Esophagus squamous epithelium (tissue), 5 donors: ENCODE measurements at places on chromosomes 16 and 17. TPM values are rescaled to one million over a fixed set of nuclear protein-coding genes. Genes with fewer than 3 reads are reported as not detected.

KCNAB3 gene
- 1.1 TPM for total RNA-seq

SLC13A2 gene
- total RNA-seq = not detected

CHRNE gene
- 0.57 TPM for total RNA-seq

C16orf86 gene
- 2.4 TPM for total RNA-seq

ARHGAP23 gene
- total RNA-seq = 127 TPM

KCNJ18 gene
- total RNA-seq = not detected

- no peaks in the 10 kb centered on the region for H3K27me3 ChIP-seq
- DNase-seq = no peak
- H3K27ac ChIP-seq = no peak overlapping the region
Measured at GRCh38 chr17:49063652-49064051, 66.5 kb downstream of the IGF2BP1 start.

DNA sequence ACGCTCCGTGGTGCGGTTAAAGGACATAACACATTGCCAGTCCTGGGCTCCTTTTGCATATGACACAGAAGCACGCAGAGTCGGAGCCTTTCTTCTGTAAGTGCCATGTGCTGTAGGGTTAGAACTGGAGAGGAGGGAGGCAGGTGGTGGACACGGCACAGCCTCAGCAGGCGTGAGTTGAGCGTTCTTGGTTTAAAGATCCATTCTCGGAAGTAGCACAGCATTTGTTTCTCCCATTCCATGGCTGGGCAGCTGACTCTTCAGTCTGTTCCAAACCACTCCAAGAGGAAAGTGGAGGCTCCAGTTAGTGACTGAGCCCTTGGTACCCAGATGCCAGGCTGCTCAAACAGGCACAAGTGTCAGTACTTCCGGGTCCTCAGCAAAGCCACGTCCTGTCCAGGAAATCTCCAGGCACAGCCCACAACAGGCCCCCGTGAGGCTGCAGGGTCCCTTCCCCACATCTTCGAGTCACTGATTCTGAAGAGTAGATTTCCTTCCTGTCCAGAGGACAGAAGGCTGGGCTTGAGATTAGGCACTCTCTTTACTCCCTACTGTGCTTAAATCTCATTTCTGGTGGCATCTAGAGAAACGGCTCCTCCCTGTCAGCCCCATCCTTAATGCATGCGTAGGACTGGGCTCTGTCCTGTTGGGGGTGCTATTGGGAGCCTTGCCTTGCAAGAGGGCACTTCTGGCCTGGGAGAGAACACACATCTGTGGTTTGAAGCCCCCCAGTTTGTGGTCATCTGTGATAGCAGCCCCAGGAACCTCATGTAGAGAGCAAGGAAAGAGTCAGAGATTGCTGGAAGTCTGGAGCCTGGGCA, 39.6 kb upstream of the NAT9 start:
- no peaks in the 10 kb centered on the region for H3K36me3 ChIP-seq
- H3K4me3 ChIP-seq = no peak overlapping the region
- no peaks in the 10 kb centered on the region for H3K27me3 ChIP-seq
- H3K4me1 ChIP-seq = no peaks in the 10 kb centered on the region
- H3K27ac ChIP-seq = no peak overlapping the region

DNA sequence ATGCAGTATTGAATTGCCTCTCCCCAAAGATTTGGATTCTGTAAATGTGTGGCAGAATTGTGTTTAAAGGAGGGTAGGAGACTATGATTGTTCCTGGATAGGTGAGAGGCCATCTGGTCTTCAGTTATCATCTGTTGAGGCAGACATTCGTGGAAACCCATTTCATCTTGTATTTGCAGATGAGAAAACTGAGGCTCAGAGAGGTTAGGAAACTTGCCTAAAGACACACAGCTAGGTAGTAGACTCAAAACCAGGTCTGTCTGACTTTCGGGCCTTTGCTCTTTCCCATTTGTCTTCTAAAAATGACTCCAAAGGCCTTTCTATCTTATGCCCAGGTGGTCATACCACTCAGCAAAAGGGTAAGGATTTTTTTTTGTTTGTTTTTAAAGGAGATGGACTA, 210.3 kb downstream of the SHISA9 start:
- no peaks in the 10 kb centered on the region for H3K36me3 ChIP-seq
- H3K27ac ChIP-seq = no peak overlapping the region
- no peak for DNase-seq
- no peaks in the 10 kb centered on the region for H3K4me1 ChIP-seq
- H3K27me3 ChIP-seq = no peaks in the 10 kb centered on the region

- no peak for DNase-seq
- H3K27ac ChIP-seq = no peak overlapping the region
- H3K4me3 ChIP-seq = no peak overlapping the region
- no peaks in the 10 kb centered on the region for H3K36me3 ChIP-seq
- no peaks in the 10 kb centered on the region for H3K4me1 ChIP-seq
Measured at GRCh38 chr17:33318241-33318640, 25.1 kb upstream of the ASIC2 start.

DNA sequence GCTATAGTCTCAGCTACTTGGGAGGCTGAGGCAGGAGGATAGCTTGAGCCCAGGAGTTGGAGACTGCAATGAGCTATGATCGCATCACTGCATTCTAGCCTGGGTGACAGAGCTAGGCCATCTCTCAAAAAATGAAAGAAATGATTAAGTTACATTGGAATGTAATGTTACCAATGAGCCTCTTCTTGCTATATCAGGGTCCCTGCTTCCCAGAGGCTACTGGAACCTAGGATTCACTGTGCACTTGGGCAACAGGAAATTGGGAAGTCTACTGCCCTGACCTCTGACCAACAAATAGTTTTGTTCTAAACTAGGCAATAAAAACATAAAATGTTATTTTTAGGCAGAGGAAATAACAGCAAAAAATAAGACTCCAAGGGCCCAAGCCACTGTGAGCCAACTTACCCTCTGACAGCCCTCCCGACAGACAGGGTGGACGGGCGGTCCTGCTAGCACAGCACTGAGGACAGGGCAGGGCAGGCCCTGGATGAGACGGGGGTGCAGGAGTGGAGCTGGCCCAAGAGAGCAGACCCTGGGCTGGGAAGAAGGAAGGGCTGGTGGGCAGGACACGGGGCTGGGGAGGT, 27.5 kb downstream of the NSMCE1 start:
- H3K4me3 ChIP-seq = no peak overlapping the region
- no peaks in the 10 kb centered on the region for H3K36me3 ChIP-seq
- H3K4me1 ChIP-seq = peaks cover 38% of the 10 kb centered on the region
- DNase-seq = no peak
- no peaks in the 10 kb centered on the region for H3K27me3 ChIP-seq

- H3K27me3 ChIP-seq = peaks cover 49% of the 10 kb centered on the region
- no peaks in the 10 kb centered on the region for H3K36me3 ChIP-seq
- no peak for DNase-seq
- peaks cover 9% of the 10 kb centered on the region for H3K4me1 ChIP-seq
Measured at GRCh38 chr16:88909431-88910210, 43.2 kb upstream of the PABPN1L start.

DNA sequence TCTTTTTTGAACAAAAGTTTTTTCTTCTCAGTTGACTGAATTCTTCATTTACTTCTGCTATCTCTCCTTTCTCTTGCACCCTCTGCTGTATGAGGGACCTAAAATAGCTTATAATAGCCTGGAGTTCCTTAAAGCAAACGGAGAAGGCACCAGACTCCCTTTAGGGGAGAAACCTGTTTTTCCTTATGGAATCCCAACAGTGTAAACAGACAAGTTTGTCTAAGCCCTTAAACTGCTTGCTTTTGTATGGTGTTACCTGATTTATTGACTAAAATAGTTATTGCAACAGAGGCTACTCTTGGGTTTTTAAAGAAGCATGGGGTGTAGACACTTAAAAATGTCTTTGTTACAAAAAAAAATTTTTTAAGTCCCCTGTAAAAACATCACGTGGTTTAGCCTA, 12.9 kb upstream of the TRIM25 start:
- no peaks in the 10 kb centered on the region for H3K27me3 ChIP-seq
- H3K4me3 ChIP-seq = no peak overlapping the region
- H3K36me3 ChIP-seq = no peaks in the 10 kb centered on the region
- DNase-seq = no peak

DNA sequence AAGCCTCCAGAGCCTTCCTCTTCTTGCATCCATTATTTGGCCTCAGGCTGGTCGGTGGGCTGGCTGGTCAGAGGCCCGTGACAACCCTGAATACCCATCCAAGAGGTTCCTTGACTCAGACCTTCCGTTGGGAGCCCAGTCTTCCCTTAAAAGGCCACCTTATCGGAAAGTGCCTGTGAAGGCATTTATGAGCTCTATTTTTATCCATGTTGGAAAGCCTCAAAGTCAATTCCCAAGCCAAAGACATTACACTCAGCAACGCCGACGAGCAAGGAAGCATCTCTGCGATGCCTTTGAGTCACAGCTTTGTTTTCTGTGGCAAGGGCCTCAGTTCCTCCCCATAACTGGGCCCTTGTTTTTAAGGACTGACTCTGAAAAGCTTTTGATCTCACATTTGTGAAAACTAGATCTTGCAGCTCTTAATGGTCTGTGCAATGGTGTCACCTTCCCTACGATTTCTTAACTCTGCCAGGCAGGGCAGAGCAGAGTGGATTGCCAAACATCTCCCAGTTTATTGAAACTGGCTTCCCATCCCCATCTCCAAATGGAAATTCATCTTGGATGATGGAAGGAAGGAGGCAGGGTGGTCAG, 13.3 kb upstream of the SPOP start:
- DNase-seq = no peak
- no peak overlapping the region for H3K4me3 ChIP-seq
- peaks cover 5% of the 10 kb centered on the region for H3K4me1 ChIP-seq
- H3K36me3 ChIP-seq = no peaks in the 10 kb centered on the region
